Muscle of leg (tissue), 16 donors: ENCODE measurements at places on chromosomes 4 and X. TPM values are rescaled to one million over a fixed set of nuclear protein-coding genes. Genes with fewer than 3 reads are reported as not detected.

- DNase-seq: no peak
Observed at GRCh38 chrX:69508610-69509009, 4.5 kb downstream of the NALF2 start.

- no peak for DNase-seq
Observed at GRCh38 chr4:88481537-88481936, 24.6 kb downstream of the HERC5 start.

DNA sequence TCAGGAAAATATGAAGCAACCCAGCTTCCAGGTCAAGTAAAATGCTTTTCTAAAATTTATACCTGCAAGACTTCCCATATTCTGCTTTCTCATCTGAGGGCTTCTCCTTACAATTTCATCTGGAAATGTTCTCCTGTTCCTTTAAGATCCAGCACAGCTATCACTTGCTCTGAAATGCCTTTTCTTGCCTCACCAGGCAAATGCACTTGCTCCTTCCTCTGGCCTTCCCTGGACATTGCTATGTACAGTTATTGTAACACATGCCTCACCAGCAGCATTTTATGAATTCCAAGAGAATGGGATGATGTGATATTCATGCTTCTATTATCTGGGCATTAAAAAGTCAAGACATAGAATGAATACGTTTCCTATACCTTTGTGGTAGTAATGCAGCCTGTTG is 842.1 kb upstream of the INTU start:
- no peak for DNase-seq

The GPC4 gene
- total RNA-seq: 34.1 TPM

The NPY1R gene
- 6.8 TPM for total RNA-seq
